Glutamatergic neuron (in vitro differentiated cells): ENCODE measurements at places on chromosomes 12 and 14. TPM values are rescaled to one million over a fixed set of nuclear protein-coding genes. Genes with fewer than 3 reads are reported as not detected.

The PTPRQ gene
- total RNA-seq, result not detected

The KLHL33 gene
- total RNA-seq, result 0.15 TPM

The EGLN3 gene
- 1.9 TPM for total RNA-seq

The TBPL2 gene
- total RNA-seq, result not detected

The HNF1A gene
- not detected for total RNA-seq

The CISTR gene
- total RNA-seq, result not detected

The NDRG2 gene
- 33.1 TPM for total RNA-seq

The HOXC6 gene
- total RNA-seq, result 0.32 TPM

The CCDC196 gene
- total RNA-seq, result not detected

The BHLHE41 gene
- total RNA-seq, result 3.6 TPM

The TSHR gene
- 0.74 TPM for total RNA-seq

The REM2 gene
- 73.2 TPM for total RNA-seq

The DLGAP5 gene
- total RNA-seq, result 8.2 TPM

The GALNT6 gene
- 0.39 TPM for total RNA-seq

The SOCS2 gene
- total RNA-seq, result 36.6 TPM

The ERBB3 gene
- 33.7 TPM for total RNA-seq

The OASL gene
- total RNA-seq, result not detected

The GPD1 gene
- 0.81 TPM for total RNA-seq

The ACYP1 gene
- total RNA-seq, result 14.3 TPM

The RACGAP1 gene
- total RNA-seq, result 47.1 TPM

The SVOP gene
- total RNA-seq, result 79.3 TPM

The CLEC1B gene
- not detected for total RNA-seq

The RHOJ gene
- total RNA-seq, result not detected

The MRPL42 gene
- 82.7 TPM for total RNA-seq

The OTOGL gene
- 0.83 TPM for total RNA-seq

The BEGAIN gene
- 7.0 TPM for total RNA-seq

The ACOT2 gene
- total RNA-seq, result 7.6 TPM

The MYO1H gene
- 0.27 TPM for total RNA-seq

The FICD gene
- total RNA-seq, result 4.8 TPM

The LRTM2 gene
- total RNA-seq, result 14.6 TPM

The ANO2 gene
- not detected for total RNA-seq

The IFNG gene
- total RNA-seq, result not detected

The OAS2 gene
- total RNA-seq, result not detected
